ENCODE measurements at places on chromosomes 6 and 20.

- DNase-seq = no peak
These were observed 104.8 kb downstream of the TASP1 start for GRCh38 chr20:13533946-13534345.

- DNase-seq = no peak
These were observed 69.9 kb upstream of the DDR1 start for GRCh38 chr6:30814146-30815040.

GRCh38 chr6:76684875-76685274 is 612.4 kb upstream of the IMPG1 start:
- DNase-seq = no peak

- no peak for DNase-seq
These were observed 12.5 kb upstream of the CD2AP start for GRCh38 chr6:47465117-47465516.
